Stimulated activated naive CD8-positive, alpha-beta T cell treated with anti-CD3 and anti-CD28 coated beads, Interleukin-15, Interleukin-2, amounts not matched to agents 100 U/mL and 50 U/mL, for 24 hours (primary cell): ENCODE measurements at places on chromosomes 12 and 14.

GRCh38 chr12:6253278-6253677 lies 53.1 kb downstream of the CD9 start:
- no peak for DNase-seq

GRCh38 chr12:1562813-1563407 lies 31.5 kb downstream of the FBXL14 start:
- no peak for DNase-seq

GRCh38 chr12:1197264-1198018 lies 206.4 kb downstream of the ERC1 start:
- DNase-seq: no peak

DNA sequence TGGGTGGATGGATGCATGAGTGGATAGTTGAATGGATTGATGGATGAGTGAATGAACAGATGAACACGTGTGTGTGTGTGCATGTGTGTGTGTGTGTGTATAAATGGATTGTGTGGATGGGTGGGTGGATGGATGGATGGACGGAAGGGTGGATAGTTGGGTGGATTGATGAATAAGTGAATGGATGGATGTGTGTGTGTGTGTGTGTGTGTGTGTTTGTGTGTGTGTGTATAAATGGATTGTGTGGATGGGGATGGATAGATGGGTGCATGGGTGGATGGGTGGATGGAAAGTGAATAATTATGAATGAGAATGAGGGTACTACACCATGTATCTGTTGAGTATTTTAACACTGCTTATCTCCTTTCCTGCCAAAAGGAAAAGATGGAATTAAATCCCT lies 986 bp downstream of the KRT77 start:
- DNase-seq: no peak

- no peak for DNase-seq
These were observed 321.5 kb downstream of the CACNA1C start for GRCh38 chr12:2374092-2374906.

DNA sequence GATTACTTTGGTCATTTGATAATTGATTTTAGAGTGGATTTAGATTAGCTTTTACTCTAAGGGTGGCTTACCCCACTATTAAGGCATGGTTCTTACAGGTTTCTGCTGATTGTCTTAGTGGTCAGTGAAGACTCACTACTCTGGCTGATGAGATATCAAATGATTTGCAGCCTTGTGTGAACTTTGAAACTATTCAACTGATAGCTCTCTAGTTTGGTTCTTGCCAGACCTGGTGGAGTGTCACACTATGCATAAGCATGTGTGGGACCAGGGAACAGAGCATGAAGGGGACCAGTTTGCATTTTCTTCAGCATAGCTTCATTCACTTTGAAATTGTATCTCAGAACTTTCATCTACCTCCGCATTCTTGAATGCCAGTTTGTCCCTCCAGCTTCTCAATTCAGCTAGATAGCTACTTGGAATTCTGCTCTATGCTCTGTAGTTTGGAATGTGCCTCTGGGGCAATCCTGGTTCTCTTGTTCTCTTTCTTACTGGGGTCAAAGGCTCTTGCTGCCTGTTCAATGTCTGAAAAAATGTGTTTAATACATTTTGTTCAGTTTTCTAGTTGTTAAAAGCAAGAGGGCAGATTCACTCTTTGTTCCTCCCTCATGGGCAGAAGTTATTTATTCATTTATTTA lies 12.7 kb downstream of the SCYL2 start:
- no peak for DNase-seq

DNA sequence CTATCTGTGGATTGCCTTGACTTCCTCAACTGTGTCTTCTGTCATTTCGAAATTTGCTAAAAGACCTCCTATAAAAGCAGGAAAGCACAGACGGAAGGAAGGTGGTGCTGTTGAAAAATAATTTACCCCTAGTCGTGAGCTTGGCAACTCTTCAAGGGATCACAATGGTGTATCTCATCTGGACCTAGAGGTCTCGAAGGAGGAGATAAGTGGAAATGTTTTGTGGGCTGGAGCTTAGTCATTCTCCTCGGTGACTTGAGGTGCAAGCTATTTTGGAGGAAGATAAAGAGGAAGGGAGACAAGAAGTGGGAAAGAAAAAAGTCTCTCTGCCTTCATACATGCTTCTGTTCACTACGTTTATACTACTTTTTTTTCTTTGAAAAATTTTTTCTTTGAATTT lies 89.9 kb downstream of the FLRT2 start:
- no peak for DNase-seq

DNA sequence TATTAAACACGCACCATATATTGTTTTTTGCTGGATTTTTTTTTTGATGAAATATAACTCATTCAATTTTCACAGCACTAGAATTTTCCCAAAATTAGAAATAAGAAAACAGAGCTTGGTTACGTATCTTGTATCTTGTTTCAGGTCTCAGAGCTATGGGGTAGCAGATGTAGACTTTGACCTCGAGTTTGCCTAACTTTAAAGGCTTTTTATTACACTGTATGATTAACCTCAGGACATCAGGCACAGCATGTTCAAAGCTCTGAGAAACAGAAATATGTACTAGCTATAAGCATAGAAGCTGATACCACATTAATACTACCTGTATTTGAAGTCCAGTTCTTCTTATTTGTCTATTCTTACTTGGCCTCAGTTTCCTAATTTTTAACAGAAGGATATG lies 171.9 kb upstream of the KITLG start:
- no peak for DNase-seq

- no peak for DNase-seq
These were observed 974 bp upstream of the TNS2 start for GRCh38 chr12:53048780-53049401.

GRCh38 chr12:44929236-44929885 lies 53.2 kb upstream of the NELL2 start:
- DNase-seq: no peak

DNA sequence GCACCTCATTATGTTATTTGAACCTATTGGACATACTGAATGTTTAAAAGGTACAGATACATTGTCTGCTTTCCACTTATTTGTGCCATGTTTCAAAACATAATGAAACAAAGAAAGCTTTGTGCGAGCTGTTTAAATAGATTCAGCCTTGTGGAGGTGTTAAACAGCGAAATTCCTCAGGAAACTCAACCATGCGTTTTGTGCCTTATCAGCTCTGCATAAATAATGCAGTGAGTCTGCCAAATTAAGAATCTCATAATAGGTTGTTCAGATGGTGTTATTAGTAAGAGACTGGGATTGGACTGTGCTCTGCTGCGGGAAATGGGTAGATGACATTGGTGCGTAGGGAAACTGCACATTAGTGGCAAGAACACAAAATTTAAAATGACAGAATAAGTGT lies 163.7 kb upstream of the CLEC14A start:
- no peak for DNase-seq

- DNase-seq: no peak
These were observed 317.5 kb upstream of the KITLG start for GRCh38 chr12:88897723-88898122.

DNA sequence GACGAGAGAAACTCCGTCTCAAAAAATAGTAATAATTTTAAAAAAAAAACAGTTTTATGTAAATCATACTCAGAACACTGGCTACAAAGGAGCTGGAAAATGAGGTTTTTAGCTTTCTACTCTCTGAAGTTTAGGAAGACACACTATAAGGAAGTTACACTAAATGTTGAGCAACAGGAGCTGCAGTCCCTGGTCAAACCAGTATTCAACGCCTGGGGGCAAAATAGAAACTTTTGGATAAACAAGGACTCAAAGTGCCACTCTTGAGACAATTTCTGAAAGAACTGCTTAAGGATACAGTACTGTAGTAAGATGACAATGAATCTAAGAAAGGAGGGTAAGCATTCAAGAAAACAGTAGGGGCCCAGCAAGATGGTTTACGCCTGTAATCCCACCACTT lies 29.3 kb downstream of the ACTR6 start:
- DNase-seq: no peak

DNA sequence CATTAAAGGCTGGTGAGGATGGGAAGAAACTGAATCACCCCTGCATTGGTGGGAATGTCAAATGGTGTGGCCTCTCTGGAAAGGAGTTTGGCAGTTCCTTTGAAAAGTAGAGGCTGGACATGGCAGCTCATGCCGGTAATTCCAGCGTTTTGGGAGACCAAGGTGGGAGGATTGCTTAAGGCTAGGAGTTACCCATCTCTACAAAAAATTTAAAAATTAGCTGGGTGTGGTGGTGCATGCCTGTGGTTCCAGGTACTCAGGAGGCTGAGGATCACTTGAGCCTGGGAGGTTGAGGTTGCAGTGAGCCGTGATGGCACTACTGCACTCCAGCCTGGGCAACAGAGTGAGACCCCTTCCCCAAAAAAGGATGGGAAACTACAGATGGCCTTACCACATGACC lies 93.7 kb downstream of the RIN3 start:
- no peak for DNase-seq

DNA sequence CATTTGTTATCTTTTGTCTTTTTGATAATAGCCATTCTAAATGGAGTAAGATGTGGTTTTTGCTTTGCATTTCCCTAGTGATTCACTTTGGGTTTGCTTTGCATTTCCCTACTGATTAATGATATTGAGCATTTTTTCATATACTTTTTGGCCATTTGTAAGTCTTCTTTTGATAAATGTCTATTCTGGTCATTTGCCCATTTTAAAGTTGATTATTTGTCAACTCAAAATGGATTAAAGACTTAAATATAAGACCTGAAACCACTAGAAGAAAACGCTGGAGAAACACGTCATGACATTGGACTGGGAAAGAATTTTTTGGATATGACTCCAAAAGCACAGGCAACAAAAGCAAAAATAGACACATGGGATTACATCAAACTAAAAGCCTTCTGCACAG lies 148.0 kb downstream of the APAF1 start:
- no peak for DNase-seq

DNA sequence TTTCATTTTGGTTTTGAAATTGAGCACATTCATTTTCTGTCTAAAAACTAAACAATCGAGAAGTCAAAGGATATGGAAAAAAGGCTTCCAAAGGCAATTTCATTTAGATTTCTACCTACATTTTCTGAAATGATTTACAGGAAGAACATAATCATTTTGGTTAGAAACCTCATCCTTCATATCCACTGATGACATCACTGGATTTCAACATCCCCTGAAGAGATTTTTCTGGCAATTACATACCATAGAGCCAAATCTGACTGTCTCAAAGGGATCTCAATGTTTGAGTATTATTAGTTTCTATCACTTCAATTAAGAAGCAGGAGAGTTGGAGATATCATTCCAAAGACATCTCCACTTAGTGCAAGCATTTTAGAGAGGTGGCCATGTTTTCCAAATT lies 137.8 kb downstream of the TTC7B start:
- DNase-seq: no peak

- DNase-seq: no peak
These were observed 9.1 kb downstream of the CAMKK2 start for GRCh38 chr12:121287267-121287954.

DNA sequence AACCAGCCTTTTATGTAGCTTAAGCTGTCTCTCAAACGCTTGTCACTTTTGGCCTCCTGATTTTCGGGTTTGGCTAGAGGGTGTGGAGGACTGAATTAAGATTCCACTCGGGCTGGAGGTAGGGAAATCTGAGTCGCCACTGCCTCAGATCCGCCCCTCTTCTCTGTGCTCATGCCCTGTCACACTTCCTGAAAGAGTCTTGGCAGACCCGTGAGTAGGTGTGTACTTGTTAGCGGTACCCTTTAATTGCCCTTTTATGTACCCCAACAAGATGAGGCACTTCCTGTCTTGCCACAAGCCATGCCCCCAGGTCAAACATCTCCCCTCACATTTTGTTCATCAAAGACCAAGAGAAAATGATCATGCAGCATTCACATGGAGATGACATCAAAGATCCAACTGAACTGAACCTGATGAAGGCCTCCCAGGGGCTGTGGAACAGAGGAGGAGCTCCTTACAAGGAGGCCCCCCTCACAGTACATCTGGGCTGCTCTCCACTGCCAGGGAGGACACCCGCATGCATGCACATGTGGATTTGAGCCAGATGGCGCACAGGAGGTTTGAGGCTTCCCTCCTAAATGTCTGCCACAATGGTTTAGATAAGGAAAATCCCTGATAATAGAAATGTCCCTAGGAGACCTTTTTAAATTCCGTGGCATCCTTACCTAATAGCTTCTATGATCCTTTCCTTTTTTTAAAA lies 86.5 kb upstream of the CDKN3 start:
- no peak for DNase-seq

DNA sequence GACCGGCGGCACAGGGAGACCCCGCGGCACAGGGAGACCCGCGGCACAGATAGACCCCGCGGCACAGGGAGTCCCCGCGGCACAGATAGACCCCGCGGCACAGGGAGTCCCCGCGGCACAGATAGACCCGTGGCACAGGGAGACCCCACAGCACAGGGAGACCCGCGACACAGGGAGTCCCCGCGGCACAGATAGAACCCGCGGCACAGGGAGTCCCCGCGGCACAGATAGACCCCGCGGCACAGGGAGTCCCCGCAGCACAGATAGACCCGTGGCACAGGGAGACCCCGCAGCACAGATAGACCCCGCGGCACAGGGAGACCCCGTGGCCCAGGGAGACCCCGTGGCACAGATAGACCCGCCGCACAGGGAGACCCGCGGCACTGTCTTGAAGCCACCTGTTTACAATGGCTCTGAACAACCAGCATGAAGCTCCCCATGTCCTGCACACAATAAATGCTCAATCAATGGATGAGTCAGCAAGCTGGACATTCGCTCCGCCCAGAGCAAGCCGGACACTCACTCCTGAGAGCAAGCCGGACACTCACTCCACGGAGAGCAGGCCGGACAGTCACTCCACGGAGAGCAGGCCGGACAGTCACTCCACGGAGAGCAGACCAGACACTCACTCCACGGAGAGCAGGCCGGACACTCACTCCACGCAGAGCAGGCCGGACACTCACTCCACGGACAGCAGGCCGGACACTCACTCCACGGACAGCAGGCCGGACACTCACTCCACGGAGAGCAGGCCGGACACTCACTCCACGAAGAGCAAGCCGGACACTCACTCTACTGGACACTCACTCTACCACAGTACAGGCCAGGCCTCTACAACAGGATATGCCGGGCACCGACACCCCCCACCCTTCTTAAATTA lies 121.9 kb downstream of the RFLNA start:
- DNase-seq: no peak

DNA sequence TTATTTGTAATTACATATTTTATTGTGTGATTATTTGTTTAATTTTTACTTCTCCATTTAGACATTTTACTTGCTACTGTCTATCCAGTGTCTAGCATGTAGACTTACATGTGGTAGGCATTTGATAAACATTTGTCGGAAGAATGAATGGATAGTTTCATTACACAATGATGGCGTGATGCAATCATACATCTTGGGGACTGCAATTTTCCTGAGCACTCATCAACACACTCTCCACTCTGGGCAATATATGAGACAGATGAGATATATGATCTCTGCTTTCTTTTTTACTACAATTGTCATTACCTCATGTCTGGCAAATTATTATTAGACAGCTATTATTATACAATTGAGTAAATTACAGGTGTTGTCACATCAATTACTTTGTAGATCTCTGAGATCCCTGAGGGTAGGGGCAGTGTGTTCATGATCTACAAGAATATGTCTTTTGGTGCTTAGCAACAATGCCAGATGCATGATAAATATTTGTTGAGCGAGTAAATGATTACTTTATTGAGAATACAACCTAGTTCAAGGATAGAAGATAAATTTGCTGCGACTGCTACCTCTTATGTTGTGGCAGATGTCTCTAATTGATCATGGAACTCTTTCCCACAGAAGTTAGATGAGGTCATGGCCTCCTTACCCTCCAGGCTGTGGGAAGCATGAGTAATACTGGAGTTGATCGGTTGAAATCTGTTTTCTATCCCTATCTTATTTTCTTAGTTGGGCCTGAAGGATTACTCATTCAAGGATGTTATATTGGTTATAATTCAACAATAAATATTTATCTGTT lies 416.0 kb downstream of the LRIG3 start:
- no peak for DNase-seq

GRCh38 chr12:31492599-31493196 lies 98.2 kb downstream of the DENND5B start:
- DNase-seq: no peak

GRCh38 chr14:104936361-104937155 lies 11.9 kb downstream of the PLD4 start:
- DNase-seq: no peak
